ENCODE measurements at places on chromosomes 6 and 20.

DNA sequence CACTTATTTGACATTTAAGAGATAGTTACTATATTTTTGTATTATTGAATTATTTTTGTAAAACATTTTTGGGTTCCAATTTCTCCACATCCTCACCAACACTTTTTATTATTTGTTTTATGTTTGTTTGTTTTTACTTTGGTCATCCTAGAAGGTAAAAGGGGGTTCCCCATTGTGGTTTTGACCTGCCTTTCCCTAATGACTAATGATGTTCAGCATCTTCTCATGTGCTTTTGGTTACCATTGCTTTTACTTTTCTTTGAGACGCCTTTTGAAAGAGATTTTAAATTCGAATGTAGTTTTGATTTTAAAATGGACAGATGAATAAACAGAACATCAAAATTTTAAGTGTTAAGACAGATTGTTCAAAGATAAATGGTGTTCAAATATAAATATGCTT is 46.9 kb downstream of the AK9 start:
- no peak for DNase-seq

- no peak for DNase-seq
Observed at GRCh38 chr6:143061597-143062385, 1.1 kb downstream of the AIG1 start.

- DNase-seq = no peak
Observed at GRCh38 chr6:51541847-51542246, 545.6 kb downstream of the PKHD1 start.

DNA sequence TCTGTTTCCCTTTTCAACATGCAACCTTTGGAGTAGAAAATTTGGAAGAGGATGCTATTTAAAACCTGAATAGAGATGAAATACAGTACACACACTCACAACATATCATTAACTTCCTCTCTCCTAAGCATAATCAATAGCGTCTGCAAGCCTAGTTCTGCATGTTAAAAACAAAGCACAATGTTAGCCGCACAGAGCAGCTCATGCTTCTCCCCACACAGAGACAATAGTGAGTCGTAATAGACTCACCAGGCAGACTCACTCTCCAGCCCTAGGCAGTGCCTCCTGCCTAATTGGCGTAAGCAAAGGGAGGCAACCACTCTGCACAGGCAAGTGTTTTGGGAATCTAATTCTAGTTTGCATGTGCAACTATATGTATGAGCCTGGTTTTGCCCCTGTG is 45.8 kb upstream of the ARID1B start:
- DNase-seq = no peak

DNA sequence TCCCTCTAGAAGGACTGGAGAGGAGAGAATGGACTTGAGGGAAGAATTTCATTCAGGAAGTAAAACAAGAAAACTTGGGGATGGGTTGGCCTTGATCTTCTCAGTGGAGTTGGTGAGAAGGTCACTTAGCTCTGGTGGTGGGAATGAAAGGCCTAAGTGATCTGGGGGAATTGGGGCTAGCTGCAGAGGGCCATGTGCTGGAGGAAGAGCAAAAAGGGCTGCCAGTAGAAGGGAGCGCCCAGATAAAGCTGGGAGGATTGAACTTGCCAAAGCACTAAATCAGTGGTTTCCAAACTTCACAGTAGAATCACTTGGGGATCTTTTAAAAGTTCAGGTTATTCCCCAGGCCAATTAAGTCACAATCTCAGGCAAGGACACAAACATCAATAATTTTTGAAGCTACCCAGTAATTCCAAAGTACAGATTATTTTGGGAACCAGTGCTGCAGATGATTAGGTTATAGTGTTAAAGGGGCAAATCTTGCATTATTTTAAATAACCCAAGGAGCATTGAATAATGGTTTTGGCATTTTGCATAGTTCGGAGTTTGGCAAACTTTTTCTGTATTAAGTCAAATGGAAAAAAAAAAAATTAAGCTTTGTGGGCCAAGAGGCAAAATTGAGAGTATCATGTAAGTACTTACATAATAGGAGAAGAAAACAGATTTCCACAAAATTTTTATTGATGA is 36.5 kb upstream of the RFPL4B start:
- DNase-seq = no peak
